IMR-90 (cell line): ENCODE measurements at places on chromosomes 1 and 21. TPM values are rescaled to one million over a fixed set of nuclear protein-coding genes. Genes with fewer than 3 reads are reported as not detected.

DNA sequence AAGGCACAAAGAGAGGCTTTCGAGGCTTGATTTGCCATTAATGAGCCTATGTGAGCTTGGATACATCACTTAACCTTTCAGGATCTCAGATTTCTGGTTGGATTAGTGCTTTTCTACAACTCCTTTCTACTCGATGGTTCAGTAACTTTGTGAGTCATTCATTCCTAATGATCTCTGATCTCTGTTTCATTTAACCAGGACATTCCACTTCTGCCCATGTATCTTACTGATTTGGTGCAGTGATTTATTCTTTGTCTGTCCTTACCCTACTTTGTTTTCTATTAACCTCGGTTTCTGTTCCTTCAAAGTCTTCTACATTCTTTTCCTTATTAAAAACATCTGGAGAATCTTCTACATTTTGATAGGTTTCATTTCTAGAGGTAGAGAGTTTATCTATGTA is 94.6 kb upstream of the ZBTB18 start:
- peak; percentile 25 for DNase-seq

DNA sequence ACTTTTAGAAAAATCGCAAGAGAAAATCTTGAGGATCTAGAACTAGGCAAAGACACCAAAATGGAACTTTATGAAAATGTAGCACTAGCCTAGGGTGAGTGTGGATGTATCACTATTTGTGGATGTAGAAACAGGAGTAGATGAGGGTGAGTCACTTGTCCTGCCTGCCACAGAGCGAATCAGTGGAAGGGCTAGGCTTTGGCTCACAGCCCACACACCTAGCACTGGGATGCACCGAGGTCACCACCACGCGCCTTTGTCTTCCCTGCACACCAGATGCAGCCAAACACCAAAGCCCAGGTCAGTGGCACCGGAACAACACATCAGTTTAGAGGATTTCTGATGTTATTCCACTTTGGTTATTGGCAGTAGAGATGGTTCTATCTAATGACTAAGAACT is 38.2 kb downstream of the PKNOX1 start:
- DNase-seq = peak; percentile 58

DNA sequence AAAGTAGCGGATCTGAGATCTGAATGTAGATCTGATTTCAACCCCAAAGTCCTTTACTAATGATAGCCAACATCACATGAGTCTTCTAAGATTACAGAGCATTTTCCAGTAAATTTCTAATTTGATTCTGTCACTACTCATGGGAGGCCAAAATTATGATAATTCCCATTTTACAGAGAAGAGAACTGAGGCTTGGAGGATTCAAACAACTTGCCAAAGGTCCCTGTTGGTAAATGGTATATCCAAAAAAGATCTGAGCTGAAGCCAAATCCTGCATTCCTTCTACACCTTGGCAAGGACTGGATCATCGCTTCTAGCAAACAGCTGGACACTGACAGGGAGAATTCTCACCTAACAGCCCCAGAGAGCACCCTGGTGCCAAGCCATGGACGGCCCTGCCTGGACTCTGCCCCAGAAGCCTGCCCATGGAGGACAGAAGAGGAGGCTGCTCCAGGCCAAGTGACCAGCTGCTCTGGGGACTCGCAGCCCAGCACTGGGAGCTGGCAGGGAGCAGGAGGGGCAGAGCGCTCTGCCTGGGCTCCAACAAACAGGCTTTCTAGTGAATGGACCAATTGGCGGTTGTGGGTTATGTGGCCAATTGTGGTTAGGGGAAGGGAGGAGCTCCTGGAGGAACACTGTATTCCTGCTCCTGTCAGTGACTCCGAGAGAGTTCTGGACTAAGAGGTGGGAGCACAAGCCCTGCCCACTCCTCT is 6.4 kb upstream of the CSF1 start:
- no peak for DNase-seq

DNA sequence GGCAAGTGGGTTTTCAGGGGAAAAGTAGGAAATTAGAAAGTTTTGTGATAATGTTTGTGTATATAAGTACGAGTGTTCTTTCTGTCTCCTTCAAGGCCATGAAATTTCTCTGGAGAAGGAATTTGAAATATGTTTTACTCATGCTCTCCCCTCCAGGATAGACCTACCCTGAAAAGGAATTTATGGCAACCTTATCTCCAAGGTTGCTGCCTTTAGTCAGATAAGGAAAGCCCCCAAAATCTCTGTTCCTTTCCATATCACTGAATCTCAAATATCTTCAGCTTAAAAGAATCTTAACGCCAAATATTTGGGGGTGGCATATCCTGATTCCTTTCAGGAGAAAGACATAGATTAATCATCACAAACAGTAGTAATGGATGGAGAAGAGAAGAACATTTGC is 499 bp upstream of the C4BPB start:
- no peak for DNase-seq

- DNase-seq = no peak
Observed at GRCh38 chr21:41377715-41378114, 15.9 kb downstream of the MX2 start.

DNA sequence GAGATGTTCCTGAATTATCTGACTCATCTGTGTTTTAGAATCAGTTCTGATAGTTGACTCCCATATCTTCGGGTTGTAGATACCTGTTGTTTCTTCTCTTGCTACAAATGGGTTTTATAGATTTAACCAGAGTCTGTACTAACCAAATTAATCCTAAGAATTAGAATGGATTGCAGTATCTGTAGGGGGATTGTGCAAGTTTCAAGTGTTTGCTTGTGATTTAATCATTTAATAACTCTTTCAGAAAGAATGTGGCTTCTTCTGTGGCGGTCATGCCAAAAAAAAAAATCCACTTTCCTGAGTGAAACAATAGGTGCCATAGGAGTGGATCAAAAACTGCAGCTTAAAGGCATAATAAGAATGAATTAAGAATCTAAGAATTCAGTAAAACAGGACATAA is 9.4 kb downstream of the IPO9 start:
- DNase-seq = no peak

The C1orf87 gene
- total RNA-seq = not detected in 2 replicates

The PLA2G2F gene
- total RNA-seq = not detected in 2 replicates

The IL10 gene
- not detected in 2 replicates for total RNA-seq
